Amniotic stem cell (primary cell): ENCODE measurements at places on chromosomes 7 and 10.

DNA sequence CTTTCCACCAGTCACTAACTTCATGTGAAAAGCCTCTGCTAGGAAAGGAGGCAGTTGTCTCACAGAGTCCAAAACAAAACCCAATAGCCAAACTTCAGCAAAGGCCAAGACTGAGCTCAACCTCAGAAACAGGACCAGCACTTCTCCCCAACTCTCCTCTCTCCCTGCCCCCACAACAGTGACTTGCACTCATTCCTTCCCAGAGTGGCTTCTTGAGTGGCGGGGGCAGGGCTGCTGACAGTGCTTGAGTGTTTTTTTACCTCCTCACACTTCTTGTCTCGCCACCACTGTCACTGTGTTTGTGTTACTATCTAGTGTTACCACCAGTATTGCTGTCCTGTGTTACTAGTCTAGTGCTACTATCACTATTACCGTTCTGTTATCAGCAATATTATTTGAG, 206.8 kb downstream of the KLF6 start:
- no peak for DNase-seq

DNA sequence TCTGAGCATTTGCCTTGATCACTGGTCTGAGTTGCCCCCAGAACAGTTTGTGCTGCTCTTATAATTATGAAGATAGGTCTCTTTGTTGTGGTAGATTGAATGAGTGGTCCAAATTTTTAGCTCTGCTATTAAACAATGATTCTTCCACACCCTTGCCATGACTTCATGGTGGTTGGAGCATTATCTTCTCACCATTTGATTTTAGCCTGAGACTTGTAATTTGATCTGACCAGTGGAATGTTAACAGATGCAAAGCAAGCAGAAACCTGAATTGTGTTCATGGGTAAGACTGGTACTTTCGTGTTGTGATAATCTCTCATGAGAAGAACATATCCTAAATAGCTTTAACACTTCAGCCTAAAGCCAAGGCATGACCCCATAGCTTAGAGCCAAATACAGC, 139.1 kb downstream of the TFPI2 start:
- DNase-seq: no peak

- DNase-seq: no peak
These were observed 311.9 kb downstream of the TCERG1L start for GRCh38 chr10:130999376-131000202.

DNA sequence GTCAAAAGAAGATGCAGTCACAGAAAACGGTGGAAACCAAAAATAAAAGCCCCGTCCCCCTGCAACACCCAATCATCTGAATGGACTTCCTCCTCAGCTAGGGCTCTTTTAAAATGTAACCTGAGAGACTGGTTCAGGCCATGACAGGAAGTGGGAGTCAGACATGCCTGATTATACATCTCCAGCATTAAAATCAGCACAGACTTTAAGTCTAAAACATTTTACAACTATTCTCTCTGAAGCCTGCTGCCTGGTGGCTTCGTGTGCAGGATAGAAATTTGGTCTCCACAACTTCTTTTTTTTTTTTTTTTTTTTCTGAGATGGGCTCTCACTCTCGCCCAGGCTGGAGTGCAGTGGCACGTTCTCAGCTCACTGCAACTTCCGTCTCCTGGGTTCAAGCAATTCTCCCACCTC, 30.3 kb downstream of the HACD1 start:
- DNase-seq: no peak

GRCh38 chr7:94666879-94667587, 11.1 kb upstream of the SGCE start:
- DNase-seq: no peak
